Astrocyte of the hippocampus (primary cell): ENCODE measurements at places on chromosomes 4 and X.

GRCh38 chrX:147602176-147602696 is 309.5 kb upstream of the FMR1 start:
- no peak for DNase-seq

GRCh38 chrX:1591863-1592469 is 562 bp downstream of the AKAP17A start:
- peak; percentile 21 for DNase-seq

DNA sequence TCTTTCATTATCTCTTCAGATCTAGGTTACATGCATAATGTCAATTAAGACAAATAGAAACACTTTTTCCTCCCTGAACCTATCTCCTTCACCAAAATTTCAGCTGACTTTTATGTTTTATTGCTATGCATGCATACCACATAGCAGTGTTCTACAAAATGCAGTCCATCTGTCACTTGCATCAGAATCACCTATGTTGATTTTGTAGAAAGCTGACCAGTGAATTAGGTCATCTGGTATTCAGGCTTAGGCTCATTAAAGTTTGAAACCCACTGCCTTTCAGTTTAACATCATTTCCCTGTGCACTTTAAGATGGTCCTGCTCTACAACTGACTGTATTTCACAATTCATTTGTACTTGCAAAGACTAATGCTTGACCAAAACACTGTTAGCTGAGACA is 277.9 kb downstream of the CFAP299 start:
- DNase-seq, result no peak

- DNase-seq, result no peak
Observed at GRCh38 chrX:137565318-137565904, 516 bp upstream of the ZIC3 start.

- no peak for DNase-seq
Observed at GRCh38 chr4:80136270-80136669, 61.0 kb upstream of the PRDM8 start.

DNA sequence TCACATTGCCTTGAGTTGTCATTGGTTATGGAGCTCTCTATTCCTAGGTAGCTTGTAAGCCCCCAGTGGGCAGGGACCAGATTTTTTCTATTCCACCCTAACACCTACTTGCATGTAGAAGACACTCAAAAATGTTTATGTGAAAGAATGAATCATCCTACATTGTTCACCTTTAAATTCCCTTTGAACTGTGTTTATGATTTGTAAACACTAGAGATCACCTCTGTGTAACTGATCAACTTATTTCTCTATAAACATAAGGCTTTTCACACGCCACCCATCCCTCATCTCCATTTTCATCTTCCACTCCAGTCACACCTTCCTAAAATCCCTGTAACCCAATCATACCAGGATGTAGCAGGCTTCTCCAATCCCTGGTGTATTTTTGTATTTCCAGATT is 142.6 kb upstream of the LEF1 start:
- no peak for DNase-seq

GRCh38 chrX:21181232-21181853 is 192.9 kb upstream of the CNKSR2 start:
- DNase-seq, result no peak

- DNase-seq, result no peak
Observed at GRCh38 chrX:136708348-136708747, 60.4 kb downstream of the CD40LG start.

- DNase-seq, result no peak
Observed at GRCh38 chrX:19746919-19747651, 140.3 kb downstream of the SH3KBP1 start.
